ENCODE measurements at places on chromosomes 5 and 9.

GRCh38 chr5:38715696-38716095, 130.1 kb upstream of the OSMR start:
- no peak overlapping the region for H3K27ac ChIP-seq
- peak; percentile 24 for DNase-seq
- H3K4me3 ChIP-seq, result no peak overlapping the region
- peaks cover 16% of the 10 kb centered on the region for H3K4me1 ChIP-seq
- no peaks in the 10 kb centered on the region for H3K36me3 ChIP-seq

- H3K27ac ChIP-seq, result no peak overlapping the region
- no peaks in the 10 kb centered on the region for H3K27me3 ChIP-seq
- H3K4me3 ChIP-seq, result no peak overlapping the region
- H3K36me3 ChIP-seq, result no peaks in the 10 kb centered on the region
- no peak for DNase-seq
These were observed 22.8 kb upstream of the LPCAT1 start for GRCh38 chr5:1546556-1546955.

DNA sequence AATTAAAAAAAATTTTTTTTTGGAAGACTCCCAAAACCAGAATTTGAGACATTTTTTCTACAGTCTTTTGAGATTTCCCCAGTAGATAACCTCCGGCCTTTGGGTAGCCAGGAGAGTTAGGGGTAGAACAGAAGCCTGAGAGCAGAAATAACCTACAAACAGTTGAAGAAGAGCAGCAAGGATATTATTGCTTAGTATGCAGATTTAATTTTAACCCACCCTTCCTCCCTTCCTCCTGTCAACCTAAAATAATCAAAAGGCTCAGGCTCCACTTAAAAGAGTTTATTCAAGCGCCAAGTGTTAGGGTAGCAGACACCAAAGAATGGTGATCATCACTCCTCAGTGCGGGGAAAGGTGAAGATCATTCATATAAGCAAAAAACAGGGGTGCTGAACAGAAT, 17.4 kb upstream of the FAM120A start:
- no peak overlapping the region for H3K27ac ChIP-seq
- H3K36me3 ChIP-seq, result no peaks in the 10 kb centered on the region
- H3K4me3 ChIP-seq, result no peak overlapping the region
- DNase-seq, result no peak
- no peaks in the 10 kb centered on the region for H3K4me1 ChIP-seq

DNA sequence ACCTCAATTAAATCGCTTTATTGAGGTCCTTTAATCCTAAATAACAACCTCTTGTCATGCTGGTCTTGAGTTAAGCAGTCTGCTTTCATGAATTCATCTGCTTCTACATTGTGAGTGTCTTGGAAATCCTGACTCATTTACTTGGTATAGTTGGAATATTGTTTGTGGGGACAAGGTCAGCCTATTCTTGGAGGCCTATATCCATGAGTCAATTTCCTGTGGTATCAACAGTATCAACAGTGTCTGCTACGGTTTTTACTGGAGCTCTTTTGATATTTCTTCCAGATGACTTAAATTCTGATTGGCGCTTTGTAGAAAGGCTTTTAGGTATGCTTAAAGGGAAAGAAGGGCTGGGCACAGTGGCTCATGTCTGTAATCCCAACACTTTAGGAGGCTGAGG, 71.2 kb upstream of the PARP8 start:
- no peaks in the 10 kb centered on the region for H3K36me3 ChIP-seq
- H3K27ac ChIP-seq, result peak overlapping the region; percentile 52

DNA sequence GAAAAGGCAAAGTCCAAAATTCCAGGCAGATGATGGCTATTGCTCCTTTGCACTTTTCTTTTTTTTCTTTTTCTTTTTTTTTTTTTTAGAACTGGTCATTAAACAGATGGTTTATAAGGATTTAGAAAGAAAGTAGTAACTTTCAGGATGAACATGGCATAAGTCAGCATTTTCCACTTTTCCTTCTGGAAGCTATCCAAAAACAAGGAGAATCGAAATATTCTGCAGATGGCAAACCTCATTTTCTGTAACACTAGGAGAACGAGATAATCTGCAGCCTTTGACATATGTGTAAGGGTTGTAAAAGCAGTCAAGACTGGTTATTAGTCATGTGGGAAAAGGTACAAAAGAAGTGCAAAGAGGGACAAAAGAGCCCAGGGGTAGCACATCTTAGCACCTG, 69.1 kb upstream of the PUM3 start:
- DNase-seq, result no peak
- H3K4me3 ChIP-seq, result no peak overlapping the region
- H3K36me3 ChIP-seq, result no peaks in the 10 kb centered on the region
- no peaks in the 10 kb centered on the region for H3K27me3 ChIP-seq

GRCh38 chr9:1535051-1535450, 480.1 kb upstream of the SMARCA2 start:
- H3K4me3 ChIP-seq, result no peak overlapping the region
- H3K27me3 ChIP-seq, result no peaks in the 10 kb centered on the region
- DNase-seq, result no peak
- H3K36me3 ChIP-seq, result no peaks in the 10 kb centered on the region
- H3K4me1 ChIP-seq, result no peaks in the 10 kb centered on the region

DNA sequence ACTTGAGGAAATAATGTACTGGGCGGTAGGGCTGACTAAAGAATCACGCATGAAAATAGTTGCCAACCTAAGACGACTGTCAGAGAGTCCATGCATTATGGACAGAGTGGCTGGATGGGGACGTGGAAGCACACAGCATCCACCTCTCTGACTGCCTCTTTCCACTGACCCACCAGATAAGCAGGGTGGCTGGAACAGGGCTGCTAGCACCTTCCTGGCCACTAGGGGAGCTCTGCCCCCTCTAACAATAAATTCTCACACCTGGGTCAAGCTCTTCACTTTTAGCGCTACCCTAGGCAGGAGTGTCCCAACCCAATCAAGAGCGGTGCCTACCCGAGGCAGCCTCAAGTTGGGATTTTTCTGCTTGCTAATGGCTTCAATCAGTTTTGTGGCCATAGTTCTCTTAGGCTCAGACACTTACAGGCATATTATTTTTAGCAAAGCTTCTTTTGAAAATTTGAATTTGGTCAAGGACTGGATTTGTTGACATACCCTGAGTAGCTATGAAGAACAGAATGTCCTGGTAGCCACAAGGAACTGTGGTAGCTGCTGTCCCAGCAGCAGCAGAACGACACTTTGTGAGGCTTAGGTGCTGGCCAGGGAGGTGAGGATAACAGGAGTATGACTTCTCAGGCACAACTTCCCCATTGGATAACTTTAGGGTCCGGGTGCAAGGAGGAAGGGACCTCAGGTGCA, 6.9 kb upstream of the TPM2 start:
- no peaks in the 10 kb centered on the region for H3K27me3 ChIP-seq
- H3K4me1 ChIP-seq, result peaks cover 24% of the 10 kb centered on the region
- peak overlapping the region; percentile 86 for H3K27ac ChIP-seq

- H3K27ac ChIP-seq, result no peak overlapping the region
- H3K4me3 ChIP-seq, result no peak overlapping the region
- no peaks in the 10 kb centered on the region for H3K36me3 ChIP-seq
These were observed 23.8 kb upstream of the CPEB4 start for GRCh38 chr5:173864126-173865050.

DNA sequence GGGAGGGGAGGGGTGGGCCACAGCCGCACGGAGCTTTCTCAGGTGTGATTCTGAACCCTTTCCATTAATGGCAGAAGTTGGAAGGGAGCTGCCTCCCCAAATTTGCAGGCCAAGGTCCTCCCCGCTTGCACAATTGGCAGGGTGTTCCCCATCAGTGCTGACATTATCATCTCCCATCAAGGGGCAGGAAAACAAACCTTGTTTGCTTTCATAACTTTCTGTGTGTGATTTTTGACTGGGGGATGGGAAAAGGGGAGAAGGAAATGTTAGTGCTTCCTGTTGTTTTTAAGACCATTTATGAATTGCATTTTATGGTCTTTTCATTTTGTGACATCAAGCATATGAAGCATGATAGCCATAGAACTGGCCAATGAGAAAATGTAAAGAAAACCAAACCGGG, 242.2 kb downstream of the GOLPH3 start:
- no peaks in the 10 kb centered on the region for H3K36me3 ChIP-seq
- H3K27ac ChIP-seq, result no peak overlapping the region
- H3K4me3 ChIP-seq, result no peak overlapping the region
- DNase-seq, result no peak
- H3K27me3 ChIP-seq, result peaks cover 38% of the 10 kb centered on the region

DNA sequence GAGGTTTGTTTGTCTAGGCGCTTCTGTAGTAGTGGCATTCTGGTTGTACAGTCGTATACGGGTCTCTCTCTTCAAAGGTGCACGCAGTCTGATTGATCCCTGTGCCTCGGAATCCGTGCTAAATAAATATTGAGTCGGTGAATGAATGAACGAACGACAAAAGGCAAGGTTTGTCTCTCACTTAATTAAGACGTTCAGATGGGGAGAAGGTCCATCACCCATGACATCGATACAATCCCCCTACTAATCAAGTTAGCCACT, 500 bp upstream of the CREBRF start:
- DNase-seq, result peak; percentile 31
- peaks cover 21% of the 10 kb centered on the region for H3K4me1 ChIP-seq
- H3K27ac ChIP-seq, result no peak overlapping the region
- H3K27me3 ChIP-seq, result no peaks in the 10 kb centered on the region

DNA sequence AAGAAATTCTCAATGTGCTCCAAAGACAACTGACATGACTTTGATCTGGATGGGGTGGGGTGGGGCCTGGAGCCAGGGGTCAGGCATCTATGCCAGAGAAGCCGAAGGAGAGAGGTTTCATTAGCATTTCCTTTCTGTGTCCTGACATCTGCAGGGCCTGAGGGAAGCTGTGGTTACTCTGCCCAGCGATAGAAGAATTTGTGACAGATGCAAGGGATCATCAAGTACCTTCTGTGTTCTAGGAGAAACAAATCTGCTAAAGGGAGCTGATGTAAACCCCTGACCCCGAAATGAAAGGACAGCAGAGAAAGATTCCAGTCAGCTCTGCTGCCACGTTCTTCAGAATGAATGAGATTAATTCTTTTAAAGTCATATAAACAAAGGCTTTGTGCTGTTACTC, 335.7 kb downstream of the PRELID2 start:
- DNase-seq, result no peak
- H3K4me3 ChIP-seq, result 0 out of 2 replicates have a peak overlapping the region, but pooled peaks have one; percentile 24
- H3K27ac ChIP-seq, result no peak overlapping the region
- H3K4me1 ChIP-seq, result peaks cover 22% of the 10 kb centered on the region
- H3K27me3 ChIP-seq, result no peaks in the 10 kb centered on the region

- no peaks in the 10 kb centered on the region for H3K36me3 ChIP-seq
- peak; percentile 40 for DNase-seq
- H3K4me1 ChIP-seq, result no peaks in the 10 kb centered on the region
- H3K27me3 ChIP-seq, result no peaks in the 10 kb centered on the region
- peak overlapping the region; percentile 81 for H3K4me3 ChIP-seq
- no peak overlapping the region for H3K27ac ChIP-seq
These were observed 1.4 kb downstream of the CHSY3 start for GRCh38 chr5:129905473-129906176.

DNA sequence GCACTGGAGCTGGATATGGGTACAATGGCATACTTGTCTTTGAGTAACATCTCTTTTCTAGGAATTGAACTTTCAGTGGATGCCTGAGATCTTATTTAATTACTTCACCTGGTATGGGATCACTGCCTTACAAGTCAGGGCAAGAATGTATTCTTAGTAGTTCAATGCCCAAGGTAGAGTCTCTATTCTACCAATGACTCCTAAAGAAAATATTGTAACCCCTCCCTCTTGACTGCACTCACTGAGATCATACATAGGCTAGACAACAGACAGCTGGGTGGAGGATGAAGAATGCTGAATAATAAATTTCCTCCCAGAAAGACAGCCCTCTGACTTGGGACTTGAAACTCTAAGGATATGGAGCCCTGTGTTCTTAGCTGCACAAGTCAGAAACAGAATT, 1216.3 kb upstream of the ACO1 start:
- H3K4me1 ChIP-seq, result no peaks in the 10 kb centered on the region
- no peaks in the 10 kb centered on the region for H3K36me3 ChIP-seq
- H3K27ac ChIP-seq, result no peak overlapping the region
- H3K27me3 ChIP-seq, result no peaks in the 10 kb centered on the region
- no peak for DNase-seq
- no peak overlapping the region for H3K4me3 ChIP-seq

DNA sequence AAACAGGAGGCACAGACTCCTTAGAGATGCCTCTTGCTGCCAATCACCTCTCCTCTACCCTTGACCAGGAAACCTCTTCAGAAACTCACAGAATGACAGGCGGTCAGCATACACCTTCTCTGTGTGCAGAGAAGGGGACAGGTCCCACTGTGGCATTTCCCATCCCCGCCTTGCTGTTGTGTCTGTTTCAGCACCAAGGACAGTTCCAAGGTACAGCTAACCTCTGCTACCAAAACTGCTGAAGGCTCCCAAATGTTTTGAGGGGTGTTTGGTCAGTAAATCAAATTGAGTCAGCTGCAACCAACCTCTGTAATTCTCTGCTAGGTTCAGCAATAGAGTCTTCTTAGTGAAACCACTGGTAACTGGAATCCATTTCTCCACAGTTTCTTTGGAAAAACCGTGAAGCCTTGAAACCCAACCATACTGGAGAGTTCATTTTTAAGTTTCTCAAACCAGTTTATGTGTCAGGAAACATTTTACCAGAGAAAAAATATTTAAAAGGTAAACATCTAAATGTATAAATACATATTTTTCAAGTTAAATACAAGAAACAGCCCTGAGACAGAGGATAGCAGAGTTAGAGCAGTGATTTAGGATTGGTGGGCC, 122.0 kb downstream of the DRD1 start:
- no peaks in the 10 kb centered on the region for H3K27me3 ChIP-seq
- H3K27ac ChIP-seq, result no peak overlapping the region
- peak; percentile 40 for DNase-seq
- no peaks in the 10 kb centered on the region for H3K36me3 ChIP-seq

GRCh38 chr5:90690307-90690706, 131.7 kb downstream of the ADGRV1 start:
- H3K27ac ChIP-seq, result no peak overlapping the region
- DNase-seq, result no peak
- H3K36me3 ChIP-seq, result no peaks in the 10 kb centered on the region
- no peaks in the 10 kb centered on the region for H3K27me3 ChIP-seq
- H3K4me3 ChIP-seq, result no peak overlapping the region

- peak overlapping the region; percentile 79 for H3K27ac ChIP-seq
- no peaks in the 10 kb centered on the region for H3K27me3 ChIP-seq
- H3K4me3 ChIP-seq, result no peak overlapping the region
- H3K36me3 ChIP-seq, result peaks cover 16% of the 10 kb centered on the region
- DNase-seq, result no peak
These were observed 83.4 kb downstream of the PAPPA start for GRCh38 chr9:116236979-116237378.

DNA sequence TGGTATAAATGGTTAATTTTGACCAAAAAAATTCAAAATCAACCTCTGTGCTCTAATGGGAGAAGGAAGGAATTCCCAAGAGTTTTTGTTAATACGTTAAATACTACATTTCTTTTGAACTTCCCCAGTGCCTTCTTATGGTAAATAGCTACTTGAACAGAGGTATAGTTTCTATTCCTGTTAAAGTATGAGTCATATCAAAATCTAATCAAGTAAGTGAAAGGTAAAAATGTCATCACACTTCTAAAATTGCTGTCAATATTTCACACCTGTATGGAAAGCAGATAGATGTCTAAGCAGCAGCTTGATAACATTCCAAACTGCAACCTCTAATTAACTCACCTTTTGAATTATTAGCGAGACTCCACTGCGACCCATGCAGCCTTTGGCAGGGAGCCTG, 214.1 kb upstream of the MEF2C start:
- no peak overlapping the region for H3K4me3 ChIP-seq
- H3K27ac ChIP-seq, result no peak overlapping the region
- no peaks in the 10 kb centered on the region for H3K36me3 ChIP-seq
- H3K4me1 ChIP-seq, result no peaks in the 10 kb centered on the region
- no peaks in the 10 kb centered on the region for H3K27me3 ChIP-seq
- no peak for DNase-seq

- H3K27me3 ChIP-seq, result no peaks in the 10 kb centered on the region
- no peaks in the 10 kb centered on the region for H3K4me1 ChIP-seq
- H3K4me3 ChIP-seq, result no peak overlapping the region
- H3K36me3 ChIP-seq, result no peaks in the 10 kb centered on the region
These were observed 244.6 kb downstream of the CACNA1B start for GRCh38 chr9:138122201-138122600.

Data from GM23248 (cell line).